ENCODE measurements at places on chromosomes 5 and 9. TPM values are rescaled to one million over a fixed set of nuclear protein-coding genes. Genes with fewer than 3 reads are reported as not detected.

GRCh38 chr5:141786700-141787099 is 91.5 kb downstream of the PCDH1 start:
- DNase-seq = no peak

GRCh38 chr5:144547098-144547499 is 376.4 kb downstream of the KCTD16 start:
- no peak for DNase-seq

DNA sequence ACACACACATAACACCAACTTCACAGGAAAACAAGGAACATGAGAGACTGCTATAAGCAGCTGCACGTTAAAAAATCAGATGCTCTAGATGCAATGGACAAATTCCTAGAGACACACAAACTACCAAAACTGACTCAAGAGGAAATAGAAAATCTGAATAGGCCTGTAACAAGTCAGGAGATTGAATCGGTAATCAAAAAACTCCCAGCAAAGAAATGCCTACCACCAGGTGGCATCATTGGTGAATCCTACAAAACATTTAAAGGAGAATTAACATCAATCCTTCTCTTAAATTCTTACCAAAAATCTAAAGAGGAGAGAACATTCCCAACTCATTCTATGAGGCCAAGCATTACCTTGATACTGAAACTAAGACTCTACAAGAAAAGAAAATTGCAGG is 54.9 kb downstream of the NDST1 start:
- no peak for DNase-seq

DNA sequence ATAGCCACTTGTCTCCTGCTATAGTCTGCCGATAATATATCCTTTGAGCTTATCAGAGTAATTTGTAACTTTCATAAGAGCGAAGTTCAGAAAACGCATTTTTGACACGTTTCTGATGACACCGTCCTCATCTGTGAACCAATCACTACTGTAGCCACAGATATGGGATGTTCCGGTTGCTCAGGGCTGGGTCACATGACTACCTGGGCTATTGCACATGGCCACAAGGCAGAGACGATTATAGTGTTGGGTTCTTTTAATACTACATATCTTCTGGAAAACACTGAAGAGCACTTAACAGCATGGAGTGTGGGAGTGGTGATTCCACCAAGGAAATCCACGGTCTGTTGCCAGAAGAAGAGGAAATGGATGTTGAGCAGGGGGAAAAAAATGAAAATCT is 115.0 kb upstream of the ADRA1B start:
- DNase-seq = no peak

- DNase-seq = no peak
These were observed 150.3 kb downstream of the GOLPH3 start for GRCh38 chr5:32023816-32024215.

GRCh38 chr9:69945671-69946141 is 97.9 kb upstream of the MAMDC2 start:
- peak; percentile 67 for DNase-seq

- peak; percentile 56 for DNase-seq
These were observed 170.5 kb downstream of the ARHGEF28 start for GRCh38 chr5:73796164-73797131.

- DNase-seq = no peak
These were observed 41.5 kb downstream of the C5orf22 start for GRCh38 chr5:31573494-31574142.

Gene PHF24
- 0.67 TPM for total RNA-seq

Gene SARDH
- 2.9 TPM for total RNA-seq

Gene MPDZ
- total RNA-seq = 20.6 TPM

Gene NFIB
- 67.9 TPM for total RNA-seq

Gene TLX3
- total RNA-seq = not detected
